Muscle of back (tissue), 13 donors: ENCODE measurements at places on chromosomes 5 and 9. TPM values are rescaled to one million over a fixed set of nuclear protein-coding genes. Genes with fewer than 3 reads are reported as not detected.

- DNase-seq = no peak
These were observed 3.4 kb downstream of the RPL37 start for GRCh38 chr5:40831346-40832210.

- DNase-seq = no peak
These were observed 120.4 kb upstream of the CPEB4 start for GRCh38 chr5:173767574-173768266.

Gene IGIP
- 6.0 TPM for polyA plus RNA-seq

- DNase-seq = no peak
These were observed 410.5 kb downstream of the TMEM38B start for GRCh38 chr9:106104887-106105286.
